CD4-positive, alpha-beta memory T cell (primary cell): ENCODE measurements at places on chromosomes 3 and 15.

DNA sequence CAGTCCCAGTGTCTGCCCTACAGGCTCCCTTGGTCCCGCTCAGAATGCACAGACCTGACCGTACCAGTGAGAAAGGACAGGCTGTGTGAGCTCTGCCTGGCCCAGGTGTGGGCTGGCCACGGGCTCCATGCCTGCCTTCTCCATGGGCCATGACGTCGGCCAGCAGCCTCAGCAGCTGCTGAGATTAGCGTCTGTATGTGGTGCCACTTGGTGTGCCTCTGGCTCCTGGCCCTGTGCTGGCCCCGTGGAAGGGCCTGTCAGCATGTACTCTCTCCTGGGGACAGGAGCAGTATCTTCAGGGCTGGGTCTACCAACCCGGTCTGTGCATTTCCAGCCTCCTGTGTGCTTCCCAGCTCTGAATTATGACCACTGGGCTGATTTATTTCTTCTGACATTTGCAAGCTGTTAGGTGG, 25.7 kb downstream of the KLF13 start:
- no peak for DNase-seq

GRCh38 chr15:90463381-90463780, 66.3 kb upstream of the CRTC3 start:
- no peak for DNase-seq

DNA sequence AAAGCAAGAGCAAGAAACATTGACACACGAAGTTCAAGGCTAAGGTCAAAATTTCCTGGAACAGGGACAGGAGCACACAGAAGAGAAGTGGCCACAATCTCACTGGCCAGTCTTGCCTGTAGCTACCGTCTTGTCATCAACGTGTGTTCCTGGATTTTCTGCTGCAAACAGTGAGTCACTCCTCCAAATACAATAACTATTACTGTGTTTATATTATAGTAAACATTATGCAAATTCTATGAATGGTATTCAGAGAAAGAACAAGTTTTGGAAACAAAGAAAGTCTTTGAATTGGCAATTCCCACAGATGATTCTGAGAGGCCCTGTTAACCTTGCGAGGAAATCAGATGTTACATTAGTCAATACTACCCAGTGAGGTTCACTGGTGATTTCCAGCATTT, 220.5 kb downstream of the FAM43A start:
- no peak for DNase-seq

- no peak for DNase-seq
Measured at GRCh38 chr3:141373232-141373631, 4.9 kb downstream of the ZBTB38 start.

DNA sequence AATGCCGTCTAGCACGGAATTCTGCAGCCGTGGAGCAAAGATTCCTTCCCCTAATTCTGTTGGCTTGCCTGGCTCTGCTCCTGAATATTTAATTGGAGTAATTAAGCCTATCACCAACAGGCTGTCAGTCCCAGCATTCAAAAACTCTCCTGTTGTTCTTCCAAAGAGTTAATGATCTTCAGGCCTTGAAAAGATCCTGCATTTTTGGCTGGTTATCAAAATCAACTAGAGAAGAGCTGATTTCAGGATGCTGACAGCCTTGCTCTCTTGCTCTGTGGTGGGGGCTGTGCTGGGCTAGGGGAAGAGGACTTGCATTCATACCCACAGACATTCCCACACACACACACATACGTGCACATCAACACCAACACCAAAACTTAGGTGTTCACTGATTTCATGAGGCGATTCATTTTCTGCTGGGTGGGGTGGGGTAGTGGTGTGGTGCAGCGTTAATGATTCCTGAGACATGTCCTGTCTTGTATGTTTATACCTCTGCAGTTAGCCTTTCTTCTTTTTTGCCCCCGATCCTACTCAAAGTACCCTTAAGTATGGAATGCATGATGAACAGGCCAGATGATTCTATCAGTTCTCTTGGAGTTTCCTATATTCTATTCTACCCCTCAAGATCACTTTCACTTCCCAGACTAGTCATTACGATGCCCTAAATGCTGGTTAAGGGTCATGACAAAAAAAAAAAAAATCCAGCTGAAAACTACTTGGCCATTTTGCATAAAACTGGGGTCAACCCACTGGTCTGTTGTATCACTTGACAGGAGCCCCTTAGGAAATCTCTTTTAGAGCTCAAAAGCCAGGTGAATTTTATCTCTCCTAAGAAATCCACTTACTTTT, 42.3 kb downstream of the CPN2 start:
- no peak for DNase-seq

- DNase-seq, result no peak
Measured at GRCh38 chr3:59081071-59081470, 31.2 kb upstream of the CFAP20DC start.

GRCh38 chr3:30680789-30681648, 74.6 kb downstream of the TGFBR2 start:
- DNase-seq, result no peak

GRCh38 chr3:46284981-46285683, 42.9 kb downstream of the CCR3 start:
- DNase-seq, result peak; percentile 66

- no peak for DNase-seq
Measured at GRCh38 chr3:66037330-66037985, 1.3 kb downstream of the MAGI1 start.

DNA sequence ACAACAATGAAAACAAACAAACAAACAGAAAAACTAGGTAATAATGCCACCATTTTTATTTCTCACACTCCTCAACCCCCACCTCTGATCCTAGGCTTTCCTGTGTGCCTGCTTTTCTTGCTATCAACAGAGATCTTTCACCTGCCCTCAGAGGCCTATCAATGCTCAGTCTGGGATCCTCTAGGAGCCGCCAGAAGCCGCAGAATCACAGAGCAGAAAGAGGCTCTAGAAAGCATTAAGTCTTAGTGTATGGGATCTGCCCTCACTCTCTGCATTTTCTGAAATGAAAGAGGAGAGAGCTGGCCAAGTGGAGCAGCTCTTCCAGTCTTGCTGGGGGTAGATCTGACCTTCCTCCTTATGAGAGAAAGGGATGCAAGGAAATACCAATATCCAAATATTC, 306.8 kb downstream of the TUSC7 start:
- no peak for DNase-seq

DNA sequence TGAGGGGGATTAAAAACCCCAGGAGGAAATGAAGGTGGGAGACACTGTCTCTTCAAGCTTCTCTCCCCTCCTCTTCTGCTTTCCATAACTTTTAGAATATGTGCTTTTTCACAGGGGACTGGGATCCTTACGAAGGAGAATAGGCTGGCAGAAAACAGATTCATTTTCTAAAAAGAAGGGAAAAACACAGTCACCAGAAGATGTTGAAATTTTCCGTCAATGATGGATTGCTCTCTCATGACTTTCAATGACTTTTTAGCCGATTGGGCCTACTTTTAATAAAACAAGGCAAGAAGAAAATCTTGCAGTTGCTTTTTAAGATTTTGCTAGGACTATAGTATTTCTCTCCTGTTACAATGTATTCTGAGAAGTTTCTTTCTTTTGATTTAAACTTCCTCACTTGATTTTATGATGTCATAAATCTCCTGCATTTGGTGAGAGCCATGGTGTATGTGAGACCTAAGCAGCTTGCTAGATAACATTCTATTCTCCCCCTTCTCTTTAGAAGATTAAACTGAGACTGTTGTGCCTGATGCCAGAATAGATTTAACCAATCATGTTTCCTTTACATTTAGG, 241.2 kb downstream of the FEZF2 start:
- DNase-seq, result no peak

- no peak for DNase-seq
Measured at GRCh38 chr15:81321667-81322066, 2.3 kb downstream of the STARD5 start.

- DNase-seq, result no peak
Measured at GRCh38 chr3:176075046-176075445, 1122.2 kb downstream of the TBL1XR1 start.

- DNase-seq, result no peak
Measured at GRCh38 chr15:89813381-89814111, 1.1 kb downstream of the ANPEP start.

- DNase-seq, result no peak
Measured at GRCh38 chr3:148911592-148911991, 46.5 kb downstream of the CPA3 start.

DNA sequence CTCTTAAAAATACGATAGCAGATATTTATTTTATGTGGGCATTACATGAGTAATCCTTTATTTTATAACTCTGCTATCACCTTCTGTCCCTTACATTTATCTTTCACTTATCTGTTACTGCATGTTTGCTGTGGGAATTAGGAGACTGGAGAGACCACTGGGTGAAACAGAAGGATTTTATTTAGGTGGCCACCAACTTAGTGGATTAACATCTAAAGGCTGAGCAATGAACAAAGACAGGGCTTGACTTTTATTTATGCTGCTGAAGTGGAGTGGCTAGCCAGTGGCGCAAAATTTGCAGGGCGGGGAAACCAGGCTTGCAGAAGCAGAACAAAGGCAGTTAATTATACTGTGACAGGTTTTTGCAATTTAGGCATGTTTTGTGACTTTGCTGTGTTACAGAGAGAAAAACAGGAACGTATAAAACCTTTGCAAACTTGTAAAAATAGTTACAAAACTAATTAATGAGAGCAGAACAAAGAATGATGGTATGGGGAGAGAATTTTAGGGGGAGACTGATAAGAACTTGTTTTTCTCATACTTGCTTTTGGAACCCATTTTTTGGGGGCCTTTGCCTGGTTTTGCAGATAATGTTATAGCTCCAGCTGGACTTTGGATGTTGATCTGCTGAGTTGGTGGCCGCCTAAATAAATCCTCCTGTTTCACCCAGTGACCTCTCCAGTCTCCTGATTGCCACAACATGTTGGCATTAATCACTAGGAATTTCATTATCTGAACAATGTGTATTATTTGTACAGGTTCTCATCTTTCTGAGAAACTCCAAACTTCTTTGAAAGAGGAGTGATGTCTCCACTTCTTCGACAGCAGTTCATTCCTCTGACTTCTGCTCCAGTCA, 18.0 kb downstream of the KLHL24 start:
- DNase-seq, result no peak

DNA sequence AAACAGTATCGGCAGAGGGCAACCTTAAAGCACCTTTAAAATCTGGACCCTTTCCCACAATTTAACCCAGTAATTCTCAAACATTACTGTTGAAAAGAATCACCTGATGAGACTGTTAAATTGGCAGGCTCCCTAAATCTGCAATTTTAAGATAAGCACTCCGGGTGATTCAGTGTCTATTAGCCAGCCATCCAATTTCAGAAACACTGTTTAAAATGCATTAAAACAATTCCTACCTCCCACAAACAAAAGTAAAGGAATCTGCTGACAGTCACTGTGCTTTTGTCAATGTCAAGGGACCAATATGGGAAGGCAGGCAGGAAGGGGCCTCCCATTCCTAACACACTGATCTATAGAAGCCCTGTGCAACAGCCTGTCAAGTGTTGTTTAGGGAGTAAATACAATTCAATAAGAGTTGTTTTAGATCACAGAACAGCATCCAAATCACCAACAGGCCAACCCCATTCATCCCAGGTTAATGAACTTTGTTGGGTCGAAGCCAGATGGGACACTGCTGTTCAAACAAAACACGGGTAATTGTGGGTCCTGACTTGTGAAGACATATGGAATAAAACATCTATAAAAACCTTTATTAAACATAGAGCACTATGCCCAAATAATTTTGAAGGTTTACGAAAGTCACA, 21.4 kb downstream of the SIAH2 start:
- DNase-seq, result no peak

GRCh38 chr3:135539854-135540253, 425.7 kb upstream of the PPP2R3A start:
- DNase-seq, result no peak

- no peak for DNase-seq
Measured at GRCh38 chr3:39849992-39850715, 40.7 kb downstream of the MYRIP start.

DNA sequence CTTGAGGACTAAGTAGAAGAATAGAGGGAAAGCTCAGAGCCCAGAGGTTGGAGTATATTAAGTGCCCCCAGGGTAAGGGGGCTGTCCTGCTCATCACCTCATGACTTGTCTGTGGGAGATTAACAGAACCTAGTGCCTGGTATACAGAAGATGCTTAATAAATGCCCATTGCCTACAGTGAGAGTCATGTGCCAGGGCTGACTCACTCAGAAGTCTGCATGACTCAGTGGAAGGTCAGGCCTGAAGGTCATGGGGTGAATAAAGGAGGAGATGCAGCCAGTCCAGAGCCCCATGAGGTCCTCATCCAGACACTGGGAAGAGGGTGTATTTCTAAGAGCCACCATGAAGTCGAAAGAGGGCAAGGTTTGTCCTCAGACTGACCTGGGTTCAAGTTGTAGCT, 62.5 kb upstream of the TLE3 start:
- no peak for DNase-seq

DNA sequence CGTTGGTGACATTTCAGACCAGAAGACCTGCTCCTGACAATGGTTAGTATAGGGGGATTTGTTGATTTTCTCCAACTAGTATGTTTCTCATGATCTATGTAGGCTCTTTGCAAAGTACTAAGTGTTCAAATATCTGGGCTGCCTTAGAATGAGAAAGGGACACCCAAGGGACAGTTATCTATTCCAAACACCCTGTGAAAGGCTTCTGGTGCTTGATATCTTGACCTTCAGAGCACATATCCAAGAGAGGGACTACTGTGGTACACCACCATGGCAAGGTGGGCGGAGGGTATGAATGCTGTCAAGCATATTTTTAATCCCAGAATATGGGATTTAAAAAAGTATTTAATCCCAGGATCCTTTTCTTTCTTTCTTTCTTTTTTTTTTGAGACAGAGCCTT, 1.1 kb downstream of the FANCD2OS start:
- DNase-seq, result no peak

GRCh38 chr15:73378089-73378488, 9.3 kb upstream of the HCN4 start:
- no peak for DNase-seq

DNA sequence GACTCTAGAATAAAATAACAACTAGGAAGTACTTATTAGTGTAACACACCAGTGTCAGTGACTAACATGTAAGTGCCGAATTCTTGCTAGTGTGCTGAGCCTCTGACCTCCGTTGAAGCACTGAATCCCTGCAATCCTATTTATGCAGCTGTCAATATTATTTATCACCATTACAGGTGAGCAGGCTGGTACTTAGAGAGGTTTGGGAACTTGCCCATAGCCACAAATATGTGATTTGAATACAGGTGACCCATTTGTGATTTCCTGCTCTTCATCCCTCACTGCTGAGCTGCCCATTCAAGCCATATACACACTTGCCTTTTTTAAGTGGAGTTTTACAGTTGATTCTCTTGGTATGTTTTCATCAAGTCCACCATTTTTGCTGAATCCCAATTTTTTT, 12.2 kb downstream of the EIF4E3 start:
- no peak for DNase-seq
